ENCODE measurements at places on chromosomes 7 and 10.
A peak's percentile ranks its signal among the peaks of the same experiment; 100 is the strongest.

DNA sequence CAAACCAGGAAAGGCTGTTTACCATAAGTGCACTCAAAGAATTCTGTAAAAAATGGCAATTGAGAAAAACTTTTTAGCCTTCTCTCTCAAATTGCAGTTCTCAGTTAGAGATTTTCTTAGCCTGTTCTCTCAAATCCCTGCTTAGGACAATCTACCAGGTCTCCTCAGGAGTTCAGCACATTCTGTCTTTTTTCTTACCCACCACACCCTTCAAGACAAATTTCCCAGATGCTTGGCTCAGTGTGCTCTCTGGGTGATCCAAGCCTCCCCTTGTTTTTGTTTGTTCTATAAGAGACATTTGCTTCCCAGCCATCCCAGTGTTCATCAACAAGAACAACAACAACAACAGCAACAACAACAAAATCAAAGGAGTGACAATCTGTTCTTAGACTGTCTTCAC is 87.3 kb downstream of the MACC1 start:
- no peak for DNase-seq

DNA sequence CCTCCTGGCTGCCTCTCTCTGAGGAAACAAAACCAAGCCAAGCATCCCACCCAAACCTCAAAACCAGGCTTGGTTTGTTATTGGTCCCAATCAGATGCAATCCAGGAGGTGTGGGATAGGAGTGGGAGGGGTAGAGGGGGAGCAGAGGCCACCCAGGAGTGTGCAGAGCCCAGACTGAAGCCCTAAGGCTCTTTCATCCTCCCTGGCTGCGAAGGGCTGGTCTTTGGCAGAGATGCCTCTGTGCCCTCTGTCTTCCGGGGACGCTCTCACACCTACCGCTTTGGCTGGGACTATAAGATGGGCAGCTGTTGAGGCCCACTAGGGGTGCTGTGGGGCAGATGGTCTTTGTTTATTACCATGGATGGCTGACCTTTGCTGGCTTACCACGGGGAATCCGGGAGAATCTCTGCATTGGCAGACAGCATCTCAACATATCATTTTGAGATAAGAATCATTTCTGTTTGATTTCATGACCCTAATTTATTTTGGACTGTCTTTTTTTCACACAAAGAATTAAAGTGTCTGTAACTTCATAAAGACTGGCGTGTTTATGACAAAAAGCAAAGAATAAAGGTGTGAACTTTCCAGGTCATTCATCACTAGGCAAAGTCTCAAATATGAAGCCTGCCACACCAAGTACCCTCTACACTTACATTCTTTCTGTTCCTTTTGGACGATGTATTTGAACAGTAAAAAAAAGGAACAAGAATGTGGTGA is 6.5 kb upstream of the DENND2A start:
- no peak for DNase-seq

DNA sequence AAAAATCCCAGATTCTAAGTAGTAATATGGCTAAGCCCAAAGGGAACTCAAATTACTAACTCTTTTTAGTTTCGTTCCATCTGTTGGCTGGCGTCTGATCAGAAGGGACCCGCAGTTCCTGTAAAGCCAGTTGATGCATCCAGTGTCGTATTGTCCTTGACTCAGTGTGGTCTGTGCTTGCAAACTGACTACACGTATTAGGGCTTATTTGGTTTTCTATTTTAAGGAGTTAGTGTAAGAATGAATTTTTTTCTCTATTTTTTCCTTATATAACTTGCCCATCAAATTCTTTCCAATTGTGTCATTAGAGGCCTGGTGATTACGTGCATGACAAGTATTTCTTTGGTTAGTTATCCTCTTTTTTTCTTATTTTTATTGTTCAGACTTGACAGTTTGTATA is 9.7 kb downstream of the ABCA13 start:
- DNase-seq, result no peak

DNA sequence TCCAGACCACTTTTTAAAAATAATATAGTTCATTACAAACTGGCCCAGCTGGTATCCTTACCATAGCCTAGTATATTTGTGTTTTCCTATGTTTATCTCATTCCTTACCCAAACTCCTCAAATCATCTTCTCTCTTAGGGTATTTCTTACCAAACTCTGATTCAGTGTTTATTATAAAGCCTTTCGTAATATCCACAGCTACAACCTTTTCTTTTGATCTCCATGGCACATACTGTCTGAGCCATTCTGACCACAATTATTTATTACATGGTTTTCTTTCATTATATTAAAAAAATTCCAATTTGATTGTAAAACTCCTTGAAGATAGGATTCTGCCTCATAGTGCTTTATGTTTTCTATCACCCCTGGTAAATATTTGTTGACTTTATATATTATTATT is 94.2 kb downstream of the LRMDA start:
- no peak for DNase-seq

GRCh38 chr7:4742051-4742573 is 33.3 kb upstream of the AP5Z1 start:
- DNase-seq, result no peak

GRCh38 chr10:116408719-116409118 is 18.9 kb upstream of the PNLIPRP3 start:
- no peak for DNase-seq

GRCh38 chr10:7533657-7534479 is 123.0 kb upstream of the SFMBT2 start:
- DNase-seq, result no peak

GRCh38 chr7:130500463-130500862 is 8.6 kb downstream of the MEST start:
- no peak for DNase-seq

GRCh38 chr7:40530292-40530691 is 395.5 kb downstream of the SUGCT start:
- DNase-seq, result no peak

DNA sequence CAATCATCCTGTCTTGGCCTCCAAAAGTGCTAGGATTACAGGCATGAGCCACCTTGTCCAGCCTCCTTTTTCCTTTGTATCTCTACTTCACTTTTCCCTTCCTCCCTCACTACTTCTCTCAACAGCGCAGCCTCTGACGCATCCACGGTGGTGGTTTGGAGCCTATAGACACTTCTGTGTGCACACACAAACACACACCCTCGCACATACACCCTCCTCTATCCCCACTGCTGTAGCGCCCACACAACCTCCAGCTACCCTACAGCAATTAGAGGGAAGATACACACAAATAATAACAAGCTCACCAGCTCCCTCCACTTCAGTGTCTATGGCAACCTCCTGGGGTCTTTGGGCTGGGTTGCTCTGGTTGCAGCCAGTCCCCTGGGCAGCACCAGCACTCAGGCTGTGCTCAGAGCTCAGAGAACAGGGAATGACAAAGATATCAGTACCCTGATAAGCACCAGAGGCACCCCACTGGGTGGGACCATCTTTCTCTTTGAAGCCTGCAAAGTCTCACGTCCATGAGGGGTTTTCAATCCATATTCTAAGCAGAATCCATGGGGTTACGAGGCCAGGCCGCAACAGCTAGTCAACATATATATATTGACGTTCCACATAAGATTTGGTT is 3.3 kb upstream of the CAMK2G start:
- no peak for DNase-seq

GRCh38 chr7:113294750-113295149 is 176.4 kb upstream of the SMIM30 start:
- no peak for DNase-seq

GRCh38 chr7:156998988-156999957 is 11.2 kb downstream of the MNX1 start:
- DNase-seq, result no peak

GRCh38 chr7:121603886-121604285 is 207.8 kb upstream of the FAM3C start:
- no peak for DNase-seq

DNA sequence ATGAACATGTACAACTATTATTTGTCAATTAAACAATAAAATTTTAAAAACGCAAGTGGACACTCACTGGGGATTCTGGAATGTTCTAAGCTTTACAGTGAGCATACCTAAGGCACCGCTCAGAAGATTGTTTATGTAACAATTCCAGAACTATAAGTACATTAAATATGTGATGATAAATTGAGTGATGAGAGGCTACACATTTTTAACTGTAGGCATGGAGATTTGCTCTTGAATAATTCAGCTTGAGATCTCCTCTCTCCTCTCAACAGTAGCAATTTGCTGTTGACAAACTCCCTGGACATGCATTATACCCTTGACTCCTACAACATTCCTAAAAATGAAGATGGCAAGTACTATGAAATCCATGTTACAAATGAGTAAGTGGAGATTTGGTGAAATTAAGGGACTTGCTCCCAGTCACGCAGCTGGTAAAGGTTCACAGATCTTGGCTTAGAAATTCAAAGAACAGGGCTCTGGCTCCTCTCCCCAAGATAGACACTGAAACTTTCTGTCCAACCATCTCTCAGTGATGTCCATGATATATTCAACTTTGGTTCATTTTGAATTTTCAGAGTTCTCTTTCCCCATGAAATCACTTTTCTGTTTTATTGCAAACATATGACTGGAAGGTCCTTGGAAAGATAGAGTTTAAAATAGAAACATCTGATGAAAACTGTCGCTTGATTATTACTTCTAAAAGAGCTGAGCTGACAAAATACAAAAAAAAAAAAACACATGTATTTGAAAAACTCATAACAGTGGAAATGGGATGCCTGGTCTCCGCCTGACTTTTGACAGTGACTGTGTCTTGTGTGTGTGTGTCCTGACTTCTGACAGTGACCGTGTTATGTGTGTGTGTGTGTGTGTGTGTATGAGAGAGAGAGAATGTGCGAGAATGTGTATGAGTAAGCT is 488.3 kb downstream of the TNS3 start:
- DNase-seq, result no peak

DNA sequence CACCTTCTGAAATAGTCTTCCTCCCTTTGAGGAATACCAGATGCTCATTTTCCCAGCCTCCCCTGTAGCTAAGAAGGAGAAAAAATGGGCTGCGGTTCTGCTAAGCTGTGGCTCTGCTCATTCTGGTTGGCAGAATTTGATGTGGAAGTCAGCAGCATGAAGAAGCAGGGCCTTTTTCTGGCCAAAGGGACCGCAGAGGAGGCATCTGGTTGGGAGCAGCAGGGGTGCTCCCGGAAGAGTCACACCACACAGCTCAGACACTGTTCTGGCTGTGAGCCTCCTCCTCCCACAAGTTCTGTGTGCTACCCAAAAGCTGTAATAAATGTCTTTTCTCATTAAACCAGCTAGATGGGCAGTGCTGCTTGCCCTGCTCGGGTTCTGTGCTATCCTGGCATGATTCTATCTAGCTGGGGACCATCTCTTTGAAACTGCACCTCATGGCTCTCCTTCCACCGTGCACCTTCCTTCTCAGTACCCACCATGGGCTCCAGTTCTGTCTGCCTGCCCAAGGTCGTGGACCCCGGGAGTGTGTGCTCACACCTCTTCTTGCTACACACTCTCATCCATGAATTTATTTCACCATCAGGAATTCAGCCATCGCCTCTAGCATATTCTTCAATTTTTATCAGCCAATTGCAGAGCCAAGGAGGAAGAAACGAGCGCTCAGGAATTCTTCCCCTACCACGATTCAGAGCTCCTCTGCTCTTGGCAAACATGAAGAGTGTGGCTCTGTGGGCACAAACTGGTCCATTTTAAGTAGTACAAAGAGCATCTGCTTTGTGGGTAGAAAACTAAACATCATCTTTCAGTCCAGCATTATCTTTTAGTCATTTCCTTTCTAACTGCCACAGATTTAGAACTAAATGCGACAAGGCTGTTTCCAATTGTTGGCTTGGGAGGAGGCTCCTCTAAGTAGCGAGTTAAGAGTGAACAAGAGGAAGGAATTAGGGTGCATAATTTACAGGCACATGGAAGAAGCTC is 76.9 kb downstream of the FAM171A1 start:
- DNase-seq, result peak; percentile 57

GRCh38 chr7:85133560-85133959 is 53.3 kb downstream of the SEMA3D start:
- DNase-seq, result no peak

DNA sequence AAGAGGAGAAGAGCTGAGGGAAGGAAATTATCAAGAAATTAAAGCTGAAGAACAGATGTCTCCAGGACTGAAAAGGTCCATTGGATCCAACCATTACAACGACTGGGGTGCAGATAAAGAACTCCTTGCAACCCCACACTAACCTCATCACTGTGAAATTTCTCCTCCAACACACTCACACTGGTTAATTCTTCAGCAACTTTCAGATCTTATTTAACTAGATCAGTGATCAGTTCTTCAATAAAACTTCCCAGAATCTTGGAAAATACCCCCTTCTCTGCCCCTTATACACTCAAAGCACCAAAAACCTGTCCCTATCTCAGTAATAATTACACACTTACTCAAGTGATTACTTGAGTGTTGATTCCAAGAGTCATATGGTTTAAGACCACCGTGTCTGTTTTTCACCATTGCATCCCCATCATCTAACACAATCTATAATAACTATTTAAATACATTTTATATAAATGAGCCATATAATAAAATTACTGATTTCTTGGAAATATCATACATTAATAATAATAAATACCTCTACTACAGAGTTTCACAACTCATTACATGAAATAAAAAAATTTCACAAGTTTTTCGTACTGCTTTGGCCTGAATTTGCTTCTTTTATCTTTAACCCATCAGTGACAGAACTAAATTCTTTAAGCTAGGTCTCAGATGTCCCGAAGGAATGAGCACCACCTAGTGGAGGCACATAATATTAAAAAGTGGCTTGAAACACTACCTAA is 123.7 kb downstream of the MPP7 start:
- no peak for DNase-seq

DNA sequence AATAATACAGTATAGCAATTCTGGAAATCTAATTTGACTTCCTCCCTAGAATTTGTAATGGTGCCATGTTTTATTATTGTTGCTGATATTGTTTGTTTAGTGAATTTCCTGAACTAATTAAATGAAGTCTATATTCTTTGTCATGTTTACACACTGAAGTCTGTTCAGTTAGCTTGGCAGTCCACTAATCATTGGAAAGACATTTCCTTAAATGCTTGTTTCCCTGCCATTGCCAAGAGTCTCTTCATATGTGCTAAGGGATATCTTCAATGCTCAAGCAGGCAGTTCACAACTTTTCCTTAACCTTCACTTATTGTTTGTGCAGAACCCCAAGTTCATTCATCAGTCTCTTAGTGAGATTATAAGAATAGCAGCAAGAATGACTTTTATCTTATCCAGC is 755.3 kb downstream of the INHBA start:
- DNase-seq, result no peak

DNA sequence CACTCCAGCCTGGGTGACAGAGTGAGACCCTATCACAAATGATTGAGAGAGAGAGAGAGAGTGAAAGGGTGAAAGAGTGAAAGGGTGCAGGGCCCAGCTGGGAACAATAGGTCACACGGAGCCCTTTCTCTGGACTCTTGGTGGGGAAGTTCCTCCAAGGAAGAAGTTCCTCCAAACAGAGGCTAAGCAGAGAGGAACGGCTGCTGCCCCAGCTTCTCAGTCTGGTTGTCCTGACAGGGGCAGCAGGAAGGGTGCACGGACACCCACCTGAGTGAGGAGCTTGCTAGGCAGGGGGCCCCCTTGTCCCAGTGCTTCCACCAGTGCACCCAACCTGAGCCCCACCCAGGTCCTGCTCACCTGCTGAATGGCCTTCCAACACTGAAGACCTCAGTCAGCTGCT is 38.8 kb upstream of the MYL10 start:
- DNase-seq, result no peak

Data from CMK (cell line).